ENCODE measurements at places on chromosomes 11 and 22.

- no peak for DNase-seq
Observed at GRCh38 chr11:73468590-73469161, 92.5 kb downstream of the RELT start.

- no peak for DNase-seq
Observed at GRCh38 chr11:42591841-42592240, 720.0 kb upstream of the API5 start.

DNA sequence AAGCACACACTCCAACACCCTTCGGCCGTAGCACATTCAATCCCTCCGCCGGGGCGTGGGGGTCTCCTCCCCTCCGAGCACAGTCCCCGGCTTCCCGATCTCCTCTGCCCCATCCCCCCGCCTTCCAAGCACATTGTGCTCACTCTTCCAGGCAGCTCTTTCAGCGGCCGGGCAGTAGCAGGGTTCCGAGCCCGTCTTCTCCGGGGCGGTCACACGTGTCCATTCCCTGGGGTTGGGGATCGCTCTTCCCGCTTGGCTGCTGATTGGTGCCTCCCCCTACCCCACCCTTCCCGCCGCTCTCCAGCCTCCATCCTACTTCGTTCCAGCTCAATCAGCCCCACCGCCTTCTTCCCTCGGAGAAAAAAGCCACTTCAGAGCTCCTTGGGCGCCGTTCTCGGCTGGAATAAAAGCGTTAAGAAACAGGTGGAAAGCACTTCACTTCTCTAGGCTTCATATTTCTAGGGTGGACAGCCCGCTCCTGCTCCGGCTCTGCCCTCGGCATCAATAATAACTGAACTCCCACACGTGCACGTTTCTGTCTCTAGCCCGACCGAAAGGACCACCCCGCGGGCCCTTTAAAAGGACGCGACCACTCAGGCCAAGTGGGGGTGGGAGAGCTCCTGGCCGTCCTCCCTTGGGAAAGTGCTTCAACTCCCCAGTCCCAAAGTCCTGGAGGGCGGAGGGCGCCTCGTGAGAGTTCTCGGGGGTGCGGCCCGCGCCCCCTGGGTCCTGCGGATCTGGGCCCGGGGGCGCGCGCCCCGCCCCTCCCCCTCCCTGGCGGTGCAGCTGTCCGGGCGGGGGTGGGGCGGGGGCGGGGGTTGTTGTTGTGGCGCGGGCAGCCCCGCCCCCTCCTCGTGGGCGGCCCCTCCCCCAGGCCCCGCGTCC, 464 bp upstream of the CECR2 start:
- peak; percentile 40 for DNase-seq

DNA sequence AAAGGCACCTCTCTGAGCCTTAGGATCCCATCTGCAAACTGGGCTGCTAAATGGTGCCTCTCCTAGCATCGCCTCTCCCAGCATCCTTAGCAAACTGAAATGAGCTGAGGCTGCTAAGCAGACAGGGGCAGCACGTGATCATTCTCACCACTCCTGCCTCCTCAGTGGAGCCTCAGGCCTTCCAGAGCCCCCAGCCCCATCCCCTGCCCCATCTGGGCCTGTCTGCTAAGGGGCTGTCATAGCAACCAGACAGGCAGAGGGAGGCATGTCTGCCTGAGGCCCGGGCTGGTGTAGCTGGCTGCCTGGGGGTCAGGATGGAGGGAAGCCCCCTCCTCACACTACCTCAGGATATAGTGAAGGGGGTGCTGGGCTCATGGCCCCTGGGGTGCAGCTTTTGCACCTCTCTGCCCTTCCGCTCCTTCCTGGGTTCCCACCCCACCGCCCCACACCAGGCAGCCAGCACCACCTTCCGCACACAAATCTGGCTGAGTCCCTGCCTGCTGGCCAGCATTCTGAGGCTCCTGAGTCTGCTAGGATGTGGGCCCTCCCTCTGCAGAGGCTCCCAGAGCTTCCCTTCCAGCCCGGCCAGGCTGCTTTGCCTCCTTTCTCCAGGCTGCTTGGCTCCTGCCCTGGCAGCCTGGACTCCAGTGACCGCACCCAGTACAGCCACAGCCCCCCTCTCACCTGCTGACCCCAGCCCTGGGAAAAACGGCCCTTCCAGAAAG, 47.5 kb upstream of the TTLL12 start:
- no peak for DNase-seq

GRCh38 chr22:24737582-24737981, 36.9 kb downstream of the PIWIL3 start:
- DNase-seq, result no peak

- DNase-seq, result no peak
Observed at GRCh38 chr11:70272009-70272408, 1.5 kb downstream of the PPFIA1 start.

- no peak for DNase-seq
Observed at GRCh38 chr11:128809128-128809527, 58.0 kb downstream of the KCNJ1 start.

DNA sequence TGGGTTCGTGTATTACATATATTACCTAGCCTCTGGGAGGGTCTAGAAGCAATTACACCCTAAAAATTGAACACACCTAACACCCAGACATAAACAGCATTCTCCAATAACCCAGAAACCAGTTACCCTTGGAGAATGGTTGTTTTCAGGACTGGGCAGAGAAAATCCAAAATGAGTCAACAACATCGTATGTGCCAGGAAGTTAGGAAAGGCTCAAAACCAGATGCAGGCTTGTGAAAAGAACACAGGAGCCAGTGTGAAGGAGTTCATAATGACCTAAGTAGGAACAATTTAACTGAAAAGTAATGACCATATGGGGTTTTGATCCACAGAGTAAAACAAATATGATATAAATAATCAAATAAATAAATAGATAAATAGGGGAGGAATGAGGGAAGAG, 5.1 kb upstream of the CLPB start:
- peak; percentile 72 for DNase-seq

- DNase-seq, result no peak
Observed at GRCh38 chr11:60357771-60358170, 20.6 kb upstream of the MS4A7 start.

DNA sequence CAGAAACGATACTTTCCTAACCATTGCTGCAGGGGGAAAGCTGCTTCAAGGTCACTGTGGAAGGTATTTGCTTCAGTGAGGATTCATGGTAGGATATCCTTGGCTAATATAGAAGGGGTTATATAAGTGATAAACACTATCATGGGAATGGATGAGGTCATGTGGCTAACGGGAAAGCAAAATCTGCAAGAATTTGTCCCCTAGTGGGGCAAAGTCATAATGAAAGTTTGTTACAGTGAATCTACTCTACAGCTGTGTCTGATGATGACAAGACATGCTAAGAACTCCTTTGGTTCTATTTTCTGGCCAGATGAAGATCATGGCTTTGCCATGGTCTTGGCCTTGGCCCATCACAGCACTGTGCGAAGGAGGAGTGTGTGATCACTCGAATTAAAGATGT, 13.8 kb downstream of the MMP20 start:
- no peak for DNase-seq

DNA sequence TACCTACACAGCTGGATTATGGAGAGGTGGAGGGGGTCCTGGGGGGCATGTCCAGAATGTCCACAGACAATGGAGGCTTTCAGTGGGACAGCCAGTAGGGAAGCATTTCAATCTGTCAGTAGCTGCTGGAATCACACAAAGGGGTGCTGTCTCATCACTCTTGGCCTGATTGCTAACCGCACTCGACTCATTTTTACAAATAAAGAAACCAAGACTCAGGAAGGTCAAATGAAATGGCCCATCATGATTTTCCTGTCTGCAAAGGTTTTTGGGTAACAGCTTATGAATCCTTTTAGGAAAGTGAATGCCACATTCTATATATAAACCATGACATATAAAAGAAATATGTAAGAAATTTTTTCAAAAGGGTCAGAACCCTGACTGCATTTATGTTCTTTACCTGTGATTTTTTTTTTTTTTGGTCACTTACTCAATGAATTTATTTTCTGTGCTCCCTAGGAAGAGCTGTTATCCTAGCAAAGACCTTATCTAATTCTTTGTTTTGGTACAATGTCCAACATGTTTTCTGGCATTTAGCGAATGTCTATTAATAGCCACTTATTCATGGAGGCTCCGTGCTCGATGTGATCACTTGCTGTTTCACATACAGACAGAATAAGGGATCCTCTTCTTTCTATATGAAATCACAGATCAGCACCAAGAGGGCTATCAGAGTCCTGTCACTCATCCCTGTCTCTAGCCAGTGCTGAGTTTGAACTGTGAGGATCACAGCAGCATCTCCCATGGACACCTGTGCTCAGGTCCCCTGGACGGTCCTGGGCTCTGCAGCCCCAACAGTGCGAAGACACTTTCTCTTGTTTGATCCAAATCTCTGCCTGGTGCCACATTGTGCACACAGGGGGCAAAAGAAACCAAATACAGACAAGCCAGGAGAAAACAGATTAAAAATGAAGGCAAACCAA, 979.7 kb downstream of the NTM start:
- DNase-seq, result peak; percentile 7

GRCh38 chr11:69682221-69682620, 7.1 kb upstream of the LTO1 start:
- no peak for DNase-seq

DNA sequence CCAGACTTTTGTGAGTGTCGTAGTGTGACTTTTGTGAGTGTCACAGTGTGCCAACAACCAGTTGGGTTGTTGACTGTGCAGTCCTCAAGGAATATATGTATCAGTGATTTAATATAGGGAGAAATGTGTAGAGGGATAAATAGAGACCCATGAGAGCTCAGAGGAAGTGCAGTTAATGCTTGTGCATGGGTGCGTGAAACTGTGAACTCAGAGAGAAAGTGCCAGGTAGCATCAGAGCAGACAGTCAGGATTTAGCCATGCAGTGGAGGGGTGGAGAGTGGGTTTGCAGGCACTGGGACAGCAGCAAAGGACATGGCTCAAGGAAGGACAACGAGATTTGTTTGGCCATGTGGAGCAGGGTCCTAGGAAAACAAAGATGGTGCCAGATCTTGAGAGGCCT, 33.6 kb downstream of the YWHAH start:
- no peak for DNase-seq

- no peak for DNase-seq
Observed at GRCh38 chr22:44181912-44182587, 1.3 kb downstream of the PARVG start.

- peak; percentile 61 for DNase-seq
Observed at GRCh38 chr11:33063326-33063881, 24.0 kb downstream of the TCP11L1 start.

DNA sequence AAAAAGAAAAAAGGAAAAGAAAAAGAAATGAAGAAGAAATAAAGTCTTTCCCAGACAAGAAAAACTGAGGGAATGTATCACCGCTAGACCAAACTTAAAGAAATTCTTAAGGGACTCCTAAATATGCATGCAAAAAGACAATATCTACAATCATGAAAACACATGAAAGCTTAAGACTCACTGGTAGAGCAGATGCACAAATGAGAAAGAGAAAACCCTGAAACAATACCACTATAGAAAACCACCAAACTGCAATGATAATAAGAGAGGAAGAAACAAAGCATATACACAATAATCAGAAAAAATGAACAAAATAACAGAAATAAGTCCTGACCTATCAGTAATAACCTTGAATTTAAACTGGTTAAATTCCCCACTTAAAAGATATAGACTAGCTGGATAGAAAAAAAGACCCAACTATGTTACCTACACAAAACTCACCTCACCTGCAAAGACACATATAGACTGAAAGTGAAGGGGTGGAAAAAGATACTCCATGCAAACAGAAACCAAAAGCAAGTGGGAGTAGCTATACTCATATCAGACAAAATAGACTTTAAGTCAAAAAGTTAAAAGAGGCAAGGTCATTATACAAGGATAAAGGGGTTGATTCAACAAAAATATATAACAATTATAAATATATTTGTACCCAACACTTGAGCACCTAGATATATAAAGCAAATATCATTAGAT, 61.3 kb upstream of the NARS2 start:
- DNase-seq, result no peak

DNA sequence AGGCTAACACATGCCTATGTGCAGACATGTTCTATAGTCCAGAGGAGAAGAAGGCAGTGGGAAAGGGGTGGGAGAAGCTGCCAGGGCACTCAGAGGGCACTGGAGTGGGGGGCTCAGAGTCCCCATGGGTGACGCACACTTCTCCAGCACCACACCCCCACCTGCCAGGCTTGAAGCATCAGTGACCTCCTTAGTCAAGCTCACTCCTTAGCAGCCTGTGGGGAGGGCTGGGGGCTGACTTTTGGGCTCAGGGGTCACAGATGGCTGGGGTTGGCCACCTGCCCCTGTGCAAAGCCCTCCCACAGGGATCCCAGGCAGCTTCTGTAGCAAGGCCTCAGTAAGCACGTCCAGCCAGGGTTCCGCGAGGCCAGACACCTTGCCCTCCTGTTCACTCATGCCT, 18.8 kb downstream of the TRIM29 start:
- DNase-seq, result no peak

- DNase-seq, result no peak
Observed at GRCh38 chr11:9722893-9723292, 59.0 kb downstream of the SWAP70 start.

- DNase-seq, result peak; percentile 46
Observed at GRCh38 chr11:35365961-35366360, 53.4 kb downstream of the SLC1A2 start.

DNA sequence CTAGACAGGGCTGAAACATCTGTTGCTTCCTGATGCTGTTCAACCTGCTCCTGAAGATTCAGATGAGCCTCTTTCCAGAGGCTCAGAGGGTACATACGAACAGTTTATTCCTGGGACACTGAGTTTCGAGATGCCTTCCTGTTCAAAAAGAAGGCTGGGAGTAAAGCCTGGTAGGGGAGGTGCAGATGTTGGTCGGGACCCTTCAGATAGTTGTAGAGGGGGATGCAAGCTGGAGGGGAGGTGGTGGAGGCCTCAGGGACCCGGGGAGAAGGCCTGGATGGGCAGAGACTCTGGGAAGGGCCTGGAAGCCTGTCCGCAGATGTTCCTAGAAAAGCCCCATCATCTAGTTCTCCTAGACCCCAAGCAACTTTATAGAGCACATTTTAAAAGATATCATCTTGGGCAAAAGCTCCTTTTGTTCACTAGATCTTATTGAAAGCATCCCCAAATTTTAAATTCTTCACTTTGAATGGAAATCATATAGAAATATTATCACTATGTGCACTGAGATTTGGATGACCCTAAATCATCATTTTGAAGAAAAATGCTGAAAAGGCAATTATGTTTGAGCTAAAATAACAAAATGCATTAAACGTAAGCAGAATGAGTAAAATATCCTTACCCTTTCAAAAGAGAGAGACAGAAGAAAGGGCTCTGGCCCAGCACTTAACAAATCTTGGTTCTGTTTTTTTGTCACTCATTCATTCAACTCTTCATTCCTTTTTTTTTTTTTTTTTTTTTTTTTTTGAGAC, 41.2 kb downstream of the RTL6 start:
- no peak for DNase-seq

DNA sequence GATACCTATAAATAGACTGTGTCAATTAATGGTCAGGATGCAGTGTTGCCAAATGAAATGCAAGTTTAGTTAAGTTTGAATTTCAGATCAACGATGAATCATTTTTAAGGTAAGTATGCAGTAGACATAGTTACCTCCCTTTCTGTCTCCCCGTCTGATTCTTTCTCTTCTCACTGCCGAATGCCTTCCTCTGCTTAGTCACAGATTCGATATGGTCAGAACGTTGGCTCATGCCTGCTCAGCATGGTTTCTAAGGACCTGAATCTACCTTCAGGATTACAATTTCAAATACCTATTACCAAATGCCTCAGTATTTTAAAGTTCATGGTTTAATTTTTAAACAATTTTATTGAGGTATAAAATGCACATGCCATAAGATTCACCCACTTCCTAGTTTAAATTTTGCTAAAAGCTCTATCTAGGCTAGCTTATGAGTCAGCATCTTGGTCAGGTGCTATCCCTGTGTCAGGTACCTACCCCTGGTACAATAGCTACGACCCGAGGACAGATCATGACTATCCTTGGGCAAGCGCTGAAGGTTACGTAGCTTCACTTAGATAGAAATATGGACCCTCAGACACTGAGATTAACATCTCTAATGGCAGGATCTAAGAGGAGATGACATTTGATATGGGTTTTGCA, 78.2 kb upstream of the SPON1 start:
- no peak for DNase-seq
